ENCODE measurements at places on chromosomes 7 and 10.

DNA sequence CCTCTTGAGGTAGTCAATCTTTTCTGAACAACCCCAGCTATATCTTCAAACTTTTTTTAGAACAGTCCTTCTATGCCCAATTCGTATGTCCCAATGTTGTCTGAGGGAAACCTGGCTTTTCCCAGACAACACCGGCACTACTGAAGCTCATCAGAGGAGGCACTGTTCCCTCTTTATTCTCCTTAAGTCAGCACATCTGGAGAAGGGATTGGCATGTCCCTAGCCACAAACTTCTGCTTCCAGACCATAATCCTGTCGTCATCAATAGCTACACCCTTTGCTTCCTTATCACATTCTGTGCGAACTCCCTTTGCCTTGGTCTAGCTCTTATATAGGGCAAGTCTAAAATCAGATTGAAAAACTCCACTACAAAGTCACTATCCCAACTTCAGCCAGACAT lies 22.9 kb downstream of the PON3 start:
- no peak for DNase-seq

DNA sequence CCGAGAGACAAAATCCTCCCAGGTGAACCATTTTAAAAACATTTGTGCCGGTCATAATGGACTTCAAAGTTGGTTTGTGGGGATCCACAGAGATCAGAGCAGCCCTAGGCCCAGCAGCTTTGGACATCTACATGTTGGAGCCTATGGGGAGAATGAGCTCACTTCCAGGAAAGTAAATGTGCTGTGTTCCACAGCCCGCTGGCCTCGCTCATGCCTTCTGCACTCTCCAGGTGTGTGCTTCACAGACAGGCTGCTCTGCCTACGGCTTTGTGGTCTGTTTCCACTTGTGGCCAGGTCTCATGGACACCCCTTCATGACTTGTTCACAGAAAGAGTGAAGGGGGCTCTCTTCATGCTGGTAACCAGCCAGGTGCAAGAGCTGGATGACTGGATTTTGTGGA lies 141.6 kb downstream of the ADARB2 start:
- no peak for DNase-seq

DNA sequence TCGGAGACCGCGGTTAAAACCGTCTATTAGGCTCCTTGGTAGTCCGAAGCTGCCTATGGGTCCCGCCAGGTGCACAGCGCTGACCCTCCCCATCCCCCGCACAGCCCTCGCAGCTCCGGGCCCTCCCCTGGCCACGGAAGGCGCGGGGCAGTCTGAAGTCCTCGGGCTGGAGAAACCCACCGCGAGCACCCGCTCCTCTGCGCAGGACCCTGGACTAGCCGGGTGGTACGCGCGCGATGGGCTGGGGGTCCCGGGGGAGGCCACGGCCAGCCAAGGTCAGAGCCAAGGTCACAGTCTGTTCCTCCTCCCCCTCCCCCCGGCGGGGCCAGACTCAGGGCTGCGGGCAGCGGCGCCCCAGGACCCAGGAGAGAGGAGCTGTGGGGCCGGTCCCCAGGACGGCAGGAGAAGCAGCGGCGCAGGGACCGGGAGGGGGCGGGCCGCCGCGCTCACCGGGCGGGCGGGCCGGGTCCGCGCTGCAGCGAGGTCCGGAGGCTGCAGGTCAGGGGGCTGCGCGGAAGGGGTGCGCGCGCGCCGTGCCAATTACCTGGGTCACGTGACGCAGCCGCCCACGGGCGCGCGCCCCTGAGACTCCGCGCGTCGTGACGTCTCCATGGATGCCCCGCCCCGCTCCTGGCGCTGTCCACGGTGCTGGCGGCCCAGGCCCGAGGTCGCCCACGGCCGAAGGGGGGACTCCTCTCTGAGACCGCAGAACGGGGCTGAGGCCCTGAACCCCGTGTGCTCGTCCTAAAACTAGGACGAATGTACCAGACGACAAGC lies at the start of gene OGDHL:
OGDHL (minus strand) TSS at position 535 of the 777 bp plus-strand sequence. CDS start 3,731 bp downstream, outside the sequence.
- peak; percentile 32 for DNase-seq

DNA sequence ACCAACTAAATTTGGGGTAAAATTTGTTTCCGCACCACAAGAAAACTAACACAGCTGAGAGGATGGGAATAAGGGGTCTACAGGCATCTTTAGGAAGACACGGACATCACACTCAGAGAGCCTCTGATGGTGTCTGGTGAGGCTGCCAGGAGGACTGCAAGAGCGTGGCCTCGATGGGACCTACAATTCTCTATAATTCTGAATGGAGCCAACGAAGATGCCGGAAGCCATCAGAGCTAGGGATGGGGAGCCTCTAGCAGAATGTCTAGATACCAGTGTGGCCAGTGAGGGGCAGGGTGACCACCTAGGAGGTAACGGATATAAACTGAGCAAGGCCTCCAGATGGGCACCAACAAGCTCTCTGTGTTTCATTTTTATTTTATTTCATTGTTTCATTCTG lies 7.5 kb downstream of the GRID1 start:
- DNase-seq = no peak

GRCh38 chr10:120782336-120782735 lies 68.8 kb upstream of the WDR11 start:
- DNase-seq = no peak

GRCh38 chr10:113052076-113052830 lies 102.2 kb downstream of the TCF7L2 start:
- no peak for DNase-seq

- peak; percentile 65 for DNase-seq
Observed at GRCh38 chr7:35695473-35695850, 527 bp upstream of the HERPUD2 start.

GRCh38 chr7:94223375-94224084 lies 171.2 kb upstream of the COL1A2 start:
- DNase-seq = no peak

DNA sequence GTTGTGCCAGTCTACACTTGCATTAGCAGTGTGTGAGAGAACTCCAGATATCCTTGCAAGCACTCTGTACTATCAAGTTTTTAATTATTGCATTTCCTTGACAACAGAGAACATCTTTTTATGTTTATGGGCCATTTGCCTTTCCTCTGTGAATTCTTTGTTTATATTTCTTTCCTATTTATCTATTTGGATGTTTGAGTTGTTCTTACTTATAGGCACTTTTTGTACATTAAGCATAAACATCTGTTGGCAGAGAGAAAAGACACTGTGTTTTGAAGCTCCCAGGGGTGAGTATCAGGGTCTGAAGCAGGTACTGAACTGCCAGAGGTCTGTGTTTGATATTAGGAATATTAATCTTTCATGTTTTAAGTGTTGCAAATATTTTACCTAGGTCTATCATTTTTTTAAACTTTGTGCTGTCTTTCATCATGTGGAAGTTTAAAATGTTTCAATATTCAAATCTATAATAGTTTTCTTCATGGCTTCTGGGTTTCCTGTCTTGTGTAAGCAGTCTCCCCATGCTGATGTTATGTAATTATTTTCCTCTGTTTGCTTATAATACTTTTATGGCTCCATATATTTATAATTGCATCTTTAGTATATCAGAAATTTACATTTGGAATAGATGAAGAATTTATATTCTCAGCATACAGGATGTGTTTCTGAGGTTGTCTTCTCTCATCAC lies 17.7 kb upstream of the PDCD4 start:
- no peak for DNase-seq

GRCh38 chr7:26180792-26181198 lies 19.8 kb downstream of the HNRNPA2B1 start:
- no peak for DNase-seq

- DNase-seq = no peak
Observed at GRCh38 chr7:86411814-86412213, 231.9 kb upstream of the GRM3 start.

GRCh38 chr10:88082806-88083596 lies 219.6 kb downstream of the PTEN start:
- no peak for DNase-seq

DNA sequence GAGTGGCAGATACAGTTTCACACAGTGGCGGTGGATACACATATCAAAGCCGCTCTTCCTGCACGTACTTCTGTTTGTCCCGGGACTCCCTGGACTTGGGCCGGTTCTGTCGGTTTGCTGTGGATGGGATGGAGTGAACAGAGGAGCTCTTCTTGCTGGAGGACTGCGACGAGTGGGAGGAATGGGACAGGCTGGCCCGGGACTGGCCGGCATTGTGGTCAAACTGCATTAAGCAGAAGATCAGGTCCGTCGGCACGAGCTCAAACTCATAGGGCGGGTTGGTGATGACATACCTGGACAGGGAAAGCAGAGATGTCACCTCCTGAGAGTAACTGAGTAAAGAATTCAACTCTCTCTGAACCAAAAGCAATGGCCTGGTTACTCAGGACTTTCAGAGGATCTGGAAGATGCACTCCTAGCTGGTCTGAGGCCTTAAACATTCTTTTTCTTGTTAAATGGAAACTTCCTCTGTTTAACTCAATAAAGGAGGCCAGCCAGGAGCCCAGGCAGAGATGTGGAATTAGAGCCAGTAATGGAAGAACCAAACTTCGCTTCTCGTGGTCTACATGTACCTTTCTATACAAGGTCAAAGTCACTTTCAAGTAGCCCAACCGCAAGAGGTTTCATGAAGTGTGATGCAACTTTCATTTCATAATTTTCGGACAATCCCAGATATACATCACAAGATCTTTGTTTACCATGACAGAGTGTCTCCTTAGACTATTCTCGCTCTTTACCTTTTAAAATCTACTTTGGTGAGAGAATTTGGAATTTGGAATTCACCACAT lies 750.2 kb downstream of the KCNMA1 start:
- DNase-seq = no peak

GRCh38 chr7:74573512-74573911 lies 84.0 kb upstream of the GTF2I start:
- no peak for DNase-seq

- DNase-seq = no peak
Observed at GRCh38 chr7:74292757-74293576, 3.8 kb downstream of the CLIP2 start.

DNA sequence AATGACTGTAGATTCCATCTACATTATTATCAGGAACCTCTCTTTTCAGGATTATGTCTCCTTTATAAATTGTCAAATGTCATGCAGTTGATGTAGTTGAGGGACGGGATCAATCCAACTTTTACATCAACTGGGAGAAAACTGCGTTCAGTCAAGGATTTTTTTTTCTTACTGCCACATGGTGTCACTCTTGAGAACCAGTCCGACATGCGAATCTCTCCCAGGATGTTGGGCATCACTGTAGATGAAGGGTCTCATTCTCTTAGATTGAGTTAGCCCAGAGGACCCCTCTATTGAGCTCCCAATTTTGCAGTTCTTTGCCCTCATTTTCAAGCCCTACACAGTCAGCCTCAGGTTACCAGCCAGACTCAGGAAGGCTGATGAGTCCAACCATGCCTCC lies 120.3 kb upstream of the PTPRZ1 start:
- no peak for DNase-seq

DNA sequence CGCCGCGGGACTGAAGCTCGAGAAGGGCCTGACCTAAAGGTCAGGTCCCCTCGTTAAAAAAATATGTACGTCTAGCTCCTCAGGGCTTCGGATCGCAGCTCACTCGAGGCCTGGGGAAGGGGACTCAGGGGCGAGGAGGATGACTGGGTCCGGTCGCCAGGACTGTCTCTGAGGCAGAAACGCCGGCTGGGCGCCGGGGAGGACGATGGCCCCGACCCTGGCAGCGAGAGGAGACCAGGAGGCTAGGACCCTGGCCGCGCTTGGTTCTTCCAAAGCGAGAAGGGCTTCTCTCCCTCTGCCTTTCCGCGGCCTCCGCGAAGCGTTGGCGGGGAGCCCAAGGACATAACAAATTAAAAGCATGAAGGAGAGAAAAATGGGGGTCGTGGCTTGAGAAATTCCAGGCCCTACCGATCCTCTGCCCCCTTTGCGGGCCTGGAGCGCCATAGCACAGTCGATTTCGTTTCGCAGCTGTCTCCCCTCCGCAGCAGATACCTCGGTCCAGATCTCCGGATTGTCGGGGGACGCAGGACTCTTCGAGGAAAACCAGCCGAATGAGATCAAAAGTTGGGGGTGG lies 3.1 kb downstream of the NKX2-3 start:
- no peak for DNase-seq

GRCh38 chr10:74813381-74814259 lies 12.8 kb upstream of the KAT6B start:
- no peak for DNase-seq

GRCh38 chr7:18702071-18702829 lies 206.7 kb downstream of the HDAC9 start:
- DNase-seq = no peak

GRCh38 chr10:11337516-11337915 lies 273.9 kb downstream of the USP6NL start:
- no peak for DNase-seq

DNA sequence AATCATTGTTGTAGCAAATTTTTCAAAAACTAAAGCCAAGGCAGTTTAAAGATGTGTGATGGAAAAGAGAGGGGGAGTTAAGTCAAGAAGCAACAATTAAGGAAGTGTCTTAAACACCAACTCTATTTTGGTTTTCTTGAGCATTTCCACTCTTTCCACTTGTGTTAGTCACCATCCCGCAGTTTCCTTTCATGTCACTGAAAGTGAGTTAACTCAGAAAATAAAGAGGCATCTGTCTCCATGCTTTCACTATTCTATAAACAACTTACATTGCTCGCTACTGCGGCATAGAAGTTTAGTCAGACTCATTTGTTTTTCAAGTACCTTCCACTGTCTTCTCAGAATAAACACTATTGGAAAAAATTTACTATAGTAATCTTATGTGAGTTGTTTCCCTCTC lies 284.9 kb upstream of the SEMA3D start:
- no peak for DNase-seq

DNA sequence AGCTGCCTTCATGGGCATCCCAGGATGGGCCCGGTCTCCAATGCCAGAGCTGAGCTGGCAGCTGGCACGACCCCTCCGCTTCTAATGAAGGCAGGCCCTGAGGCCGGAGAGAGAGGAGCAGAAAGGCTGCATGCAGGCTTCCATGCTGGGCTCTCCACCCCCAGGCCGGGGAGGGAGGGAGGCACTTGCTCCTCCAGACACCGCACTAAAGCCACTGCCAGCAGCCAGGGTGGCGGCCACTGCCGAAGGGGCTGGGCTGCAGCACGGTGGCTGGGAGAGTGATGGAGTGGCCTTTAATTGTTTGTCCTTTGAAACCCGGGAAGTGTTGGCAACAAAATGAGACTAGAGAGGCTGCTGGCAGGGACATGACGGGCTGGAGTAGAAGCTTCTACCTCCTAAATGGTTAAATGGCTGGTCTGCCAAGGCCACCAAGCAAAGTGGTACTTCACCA lies 236.5 kb downstream of the SKAP2 start:
- DNase-seq = no peak

DNA sequence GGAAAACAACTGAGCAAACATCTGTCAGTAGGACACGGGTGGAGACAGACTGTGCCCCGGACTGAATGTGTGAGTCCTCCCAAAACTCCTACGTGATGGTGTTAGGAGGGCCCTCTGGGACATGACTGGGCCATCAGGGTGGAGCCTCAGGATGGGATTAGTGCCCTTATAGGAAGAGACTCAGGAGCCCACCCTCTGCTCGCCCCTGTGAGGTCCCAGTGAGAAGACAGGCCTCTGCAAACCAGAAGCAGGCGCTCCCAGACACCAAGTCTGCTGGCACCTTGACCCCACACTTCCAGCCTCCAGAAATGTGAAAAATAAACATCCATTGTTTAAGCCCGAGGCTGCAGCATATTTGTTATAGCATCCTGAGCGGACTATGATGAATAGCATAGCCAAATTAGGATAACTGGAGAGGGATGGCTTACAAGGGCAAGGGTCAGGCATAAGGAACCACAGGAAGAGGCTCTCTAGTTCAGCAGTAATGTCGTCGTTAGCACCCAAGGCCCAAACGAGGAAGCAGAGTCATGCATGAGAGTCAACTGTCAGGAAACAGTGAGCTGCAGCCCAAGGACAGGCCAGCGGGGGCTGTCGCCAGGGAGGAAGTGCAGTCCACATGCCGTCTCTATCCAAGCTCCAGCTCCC lies 50.6 kb downstream of the PTPRN2 start:
- no peak for DNase-seq

Data from CD8-positive, alpha-beta T cell (primary cell).